ENCODE measurements at places on chromosomes 4 and X. TPM values are rescaled to one million over a fixed set of nuclear protein-coding genes. Genes with fewer than 3 reads are reported as not detected.

- no peaks in the 10 kb centered on the region for H3K36me3 ChIP-seq
- H3K27me3 ChIP-seq: no peaks in the 10 kb centered on the region
- no peak for DNase-seq
- H3K27ac ChIP-seq: no peak overlapping the region
- no peaks in the 10 kb centered on the region for H3K4me1 ChIP-seq
Measured at GRCh38 chr4:27115221-27115620, 254.6 kb downstream of the STIM2 start.

GRCh38 chrX:153600921-153601320 lies 2.0 kb upstream of the CCNQ start:
- H3K4me3 ChIP-seq: peak overlapping the region; percentile 8
- H3K36me3 ChIP-seq: no peaks in the 10 kb centered on the region
- no peaks in the 10 kb centered on the region for H3K27me3 ChIP-seq
- peak overlapping the region; percentile 56 for H3K27ac ChIP-seq
- DNase-seq: no peak

GRCh38 chr4:123740236-123740635 lies 343.6 kb downstream of the SPRY1 start:
- DNase-seq: no peak
- peaks cover 4% of the 10 kb centered on the region for H3K4me1 ChIP-seq
- H3K27me3 ChIP-seq: peaks cover 11% of the 10 kb centered on the region
- H3K27ac ChIP-seq: no peak overlapping the region
- no peak overlapping the region for H3K4me3 ChIP-seq

DNA sequence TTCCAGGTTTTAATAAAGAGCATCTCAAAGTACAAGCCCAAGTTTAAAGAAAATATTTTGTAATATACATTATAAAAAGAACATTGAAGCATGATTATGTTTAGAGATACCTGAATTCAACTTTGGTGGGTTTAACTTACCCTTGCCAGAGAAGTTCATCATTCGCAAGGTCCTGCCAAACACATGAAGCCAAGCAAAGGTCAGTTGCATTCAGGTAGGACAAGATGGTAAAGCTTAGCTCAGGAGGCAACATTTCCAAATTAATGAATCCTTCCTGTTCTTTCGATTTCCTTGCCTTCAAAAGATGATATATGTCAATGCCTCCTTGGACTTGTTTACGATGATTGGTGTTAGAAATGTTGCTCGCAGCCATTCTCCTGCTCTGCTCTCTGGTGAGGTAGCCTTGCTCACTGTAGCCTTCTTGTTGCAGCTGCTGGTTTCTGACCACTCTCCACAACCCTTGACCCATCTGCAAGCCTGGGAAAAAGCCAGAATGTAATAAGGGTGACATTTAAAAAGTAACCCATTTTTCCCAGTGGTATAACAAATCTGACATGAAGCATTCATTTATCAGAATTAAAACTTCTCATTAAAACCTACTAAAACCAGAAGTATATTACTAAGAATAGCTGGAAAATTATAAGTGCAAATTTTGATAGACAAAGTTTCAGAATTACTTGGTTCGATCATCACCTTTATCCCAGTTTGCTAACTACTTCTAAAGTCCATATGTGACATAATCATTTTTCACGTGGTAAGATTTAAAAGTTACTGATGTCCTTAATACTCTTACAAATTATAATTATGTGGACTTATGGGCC lies 20.6 kb downstream of the FBXO8 start:
- H3K4me1 ChIP-seq: no peaks in the 10 kb centered on the region
- no peak for DNase-seq
- H3K27ac ChIP-seq: no peak overlapping the region
- H3K4me3 ChIP-seq: no peak overlapping the region
- no peaks in the 10 kb centered on the region for H3K27me3 ChIP-seq

DNA sequence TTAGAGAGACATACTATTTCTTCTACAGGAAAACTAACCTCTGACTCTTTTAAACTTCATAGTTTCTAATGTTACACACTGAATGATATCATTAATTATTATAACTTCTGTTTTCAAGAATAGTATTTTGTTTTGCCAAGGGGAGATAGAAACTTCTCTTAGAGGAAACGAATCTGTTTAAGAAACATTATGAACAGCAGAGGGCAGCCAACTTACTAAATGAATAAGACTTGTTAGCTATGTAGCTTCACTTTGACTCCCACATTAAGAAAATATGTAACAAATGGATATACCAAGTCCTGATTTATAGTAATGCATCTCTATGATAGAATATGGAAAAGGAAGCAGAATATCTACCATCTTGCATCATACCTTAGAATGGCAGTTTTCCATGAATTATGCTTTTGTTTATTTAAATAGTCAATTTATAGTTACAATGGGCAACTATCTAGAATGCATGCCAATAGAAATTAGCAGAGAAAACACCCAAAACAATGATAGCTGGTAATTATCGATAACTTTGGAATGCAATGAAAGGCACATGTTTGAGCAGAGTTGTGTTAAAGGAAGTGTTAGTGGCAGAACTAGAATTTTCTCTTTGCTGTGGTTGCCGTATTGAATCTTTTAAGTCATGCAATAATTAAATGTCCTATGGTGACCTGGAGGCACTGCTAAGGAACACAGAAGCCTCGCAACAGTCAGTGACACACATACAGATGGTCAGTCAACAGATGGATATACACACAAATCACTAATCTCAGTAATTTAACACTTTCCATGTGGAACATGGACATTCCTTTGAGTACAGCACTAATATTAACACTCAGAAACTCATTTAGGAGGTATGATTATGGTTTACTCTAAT lies 105.7 kb upstream of the PDLIM3 start:
- H3K27ac ChIP-seq: no peak overlapping the region
- DNase-seq: no peak
- H3K4me1 ChIP-seq: peaks cover 2% of the 10 kb centered on the region
- no peak overlapping the region for H3K4me3 ChIP-seq
- H3K27me3 ChIP-seq: peaks cover 50% of the 10 kb centered on the region
- H3K36me3 ChIP-seq: no peaks in the 10 kb centered on the region

DNA sequence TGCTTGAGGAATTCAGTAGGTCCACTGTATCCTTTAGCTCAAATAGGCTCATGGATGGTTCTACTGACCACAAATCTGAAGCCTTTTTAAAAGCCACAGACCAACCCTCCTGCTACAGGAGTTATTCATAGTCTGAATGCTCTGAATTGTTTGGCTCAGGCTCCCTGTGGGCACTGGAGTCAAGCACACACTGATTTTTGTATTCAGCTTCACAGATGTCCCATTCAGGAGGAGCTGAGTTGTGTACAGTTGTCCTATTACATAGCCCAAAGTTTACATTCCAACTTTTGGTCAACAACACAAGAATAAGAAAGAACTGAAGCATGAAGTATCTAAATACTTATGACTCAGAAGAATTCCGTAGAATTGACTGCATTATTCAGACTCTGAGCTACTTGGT lies 243.9 kb downstream of the UNC5C start:
- H3K27ac ChIP-seq: no peak overlapping the region
- H3K36me3 ChIP-seq: no peaks in the 10 kb centered on the region
- DNase-seq: no peak
- H3K4me1 ChIP-seq: no peaks in the 10 kb centered on the region
- H3K27me3 ChIP-seq: peaks cover 5% of the 10 kb centered on the region

GRCh38 chr4:146407669-146408084 lies 114.1 kb downstream of the SLC10A7 start:
- no peaks in the 10 kb centered on the region for H3K4me1 ChIP-seq
- H3K27me3 ChIP-seq: no peaks in the 10 kb centered on the region
- no peak overlapping the region for H3K27ac ChIP-seq
- no peak overlapping the region for H3K4me3 ChIP-seq
- no peak for DNase-seq

GRCh38 chrX:83934220-83934619 lies 73.3 kb downstream of the CYLC1 start:
- DNase-seq: no peak
- no peaks in the 10 kb centered on the region for H3K4me1 ChIP-seq
- H3K27me3 ChIP-seq: no peaks in the 10 kb centered on the region
- no peaks in the 10 kb centered on the region for H3K36me3 ChIP-seq
- H3K4me3 ChIP-seq: no peak overlapping the region
- H3K27ac ChIP-seq: no peak overlapping the region

GRCh38 chr4:138334346-138335016 lies 92.3 kb upstream of the SLC7A11 start:
- H3K27me3 ChIP-seq: peaks cover 10% of the 10 kb centered on the region
- H3K4me1 ChIP-seq: no peaks in the 10 kb centered on the region
- no peak for DNase-seq
- H3K4me3 ChIP-seq: no peak overlapping the region
- H3K36me3 ChIP-seq: no peaks in the 10 kb centered on the region
- no peak overlapping the region for H3K27ac ChIP-seq

DNA sequence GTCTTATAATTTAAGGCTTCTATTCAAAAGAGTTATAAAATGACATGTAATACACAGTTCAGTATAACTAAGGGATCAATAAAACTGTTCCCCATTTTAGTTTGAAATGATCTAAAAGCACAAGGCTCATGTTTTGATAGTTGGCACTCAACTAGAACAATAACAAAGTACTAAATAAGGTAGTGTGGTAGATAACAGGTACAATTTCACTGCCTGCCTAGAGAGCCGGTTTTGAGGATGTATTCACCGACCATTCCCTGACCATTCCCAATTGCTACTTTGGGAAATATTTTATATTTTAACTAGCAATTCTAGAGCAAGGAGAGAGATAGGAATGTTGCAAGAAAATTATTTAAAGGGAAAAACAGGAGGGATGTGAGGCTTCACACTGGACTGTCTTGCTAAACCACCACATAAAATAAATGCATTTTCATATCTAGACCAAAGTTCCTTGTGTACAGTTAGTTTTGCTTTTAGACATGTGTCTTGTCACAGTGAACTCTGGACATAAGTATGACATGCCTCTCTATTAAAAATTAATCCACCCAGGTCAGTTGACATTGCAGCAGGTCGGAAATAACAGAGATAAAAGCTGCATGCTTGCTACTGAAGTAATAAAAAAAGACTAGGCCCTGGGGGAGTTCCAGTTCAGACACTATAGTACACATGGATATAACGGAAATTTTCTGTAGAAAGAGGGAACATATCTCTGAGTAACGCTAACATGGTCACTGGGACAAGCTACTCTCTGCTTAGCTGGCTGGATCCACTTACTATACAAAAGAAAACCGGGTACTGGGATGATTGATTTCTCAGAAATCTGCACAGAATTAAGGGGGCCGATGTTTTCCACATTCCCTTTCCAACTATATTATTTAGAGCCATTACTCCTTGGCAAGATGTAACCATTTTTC lies 56.3 kb upstream of the NAP1L5 start:
- H3K4me1 ChIP-seq: peaks cover 1% of the 10 kb centered on the region
- no peak overlapping the region for H3K4me3 ChIP-seq
- no peak for DNase-seq
- peaks cover 5% of the 10 kb centered on the region for H3K27me3 ChIP-seq
- no peak overlapping the region for H3K27ac ChIP-seq

GRCh38 chr4:98939892-98940298 lies 11.0 kb upstream of the EIF4E start:
- H3K27ac ChIP-seq: no peak overlapping the region
- no peaks in the 10 kb centered on the region for H3K27me3 ChIP-seq
- no peak overlapping the region for H3K4me3 ChIP-seq
- H3K4me1 ChIP-seq: peaks cover 10% of the 10 kb centered on the region

NAP1L3 gene
- 2.7 TPM for total RNA-seq

C4orf51 gene
- not detected for total RNA-seq

APLN gene
- total RNA-seq: 2.4 TPM

SOD3 gene
- total RNA-seq: not detected

SSX1 gene
- not detected for total RNA-seq

RNF150 gene
- not detected for total RNA-seq

FABP2 gene
- total RNA-seq: 0.19 TPM

Measured in activated naive CD8-positive, alpha-beta T cell treated with anti-CD3 and anti-CD28 coated beads, Interleukin-2, amount 10 ng/mL, durations not matched to agents 7 days and 5 days (primary cell).